Fibroblast of the aortic adventitia (primary cell): ENCODE measurements at places on chromosomes 5 and 9.

DNA sequence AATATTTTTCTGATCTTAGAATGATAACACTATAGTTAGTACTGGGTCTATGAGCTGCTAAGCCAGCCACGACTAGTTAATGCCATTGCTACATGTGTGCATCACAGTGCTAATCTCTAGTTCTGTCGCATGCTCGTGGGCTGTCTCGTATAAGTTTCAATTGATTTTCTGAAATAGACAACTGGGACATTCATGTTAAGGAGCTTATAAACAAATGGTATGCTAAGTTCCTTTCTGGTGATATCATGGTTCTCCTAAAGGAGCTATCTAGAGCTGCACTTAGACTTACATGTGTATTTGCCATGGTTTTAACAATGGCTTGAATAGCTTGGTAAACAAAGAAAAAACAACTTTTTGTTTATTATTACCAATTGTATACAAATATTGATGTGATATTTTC, 46.2 kb downstream of the F2RL2 start:
- DNase-seq = no peak

GRCh38 chr9:134968011-134968822, 50.5 kb upstream of the FCN1 start:
- DNase-seq = no peak

- DNase-seq = no peak
Measured at GRCh38 chr5:169950333-169950732, 30.0 kb downstream of the INSYN2B start.

DNA sequence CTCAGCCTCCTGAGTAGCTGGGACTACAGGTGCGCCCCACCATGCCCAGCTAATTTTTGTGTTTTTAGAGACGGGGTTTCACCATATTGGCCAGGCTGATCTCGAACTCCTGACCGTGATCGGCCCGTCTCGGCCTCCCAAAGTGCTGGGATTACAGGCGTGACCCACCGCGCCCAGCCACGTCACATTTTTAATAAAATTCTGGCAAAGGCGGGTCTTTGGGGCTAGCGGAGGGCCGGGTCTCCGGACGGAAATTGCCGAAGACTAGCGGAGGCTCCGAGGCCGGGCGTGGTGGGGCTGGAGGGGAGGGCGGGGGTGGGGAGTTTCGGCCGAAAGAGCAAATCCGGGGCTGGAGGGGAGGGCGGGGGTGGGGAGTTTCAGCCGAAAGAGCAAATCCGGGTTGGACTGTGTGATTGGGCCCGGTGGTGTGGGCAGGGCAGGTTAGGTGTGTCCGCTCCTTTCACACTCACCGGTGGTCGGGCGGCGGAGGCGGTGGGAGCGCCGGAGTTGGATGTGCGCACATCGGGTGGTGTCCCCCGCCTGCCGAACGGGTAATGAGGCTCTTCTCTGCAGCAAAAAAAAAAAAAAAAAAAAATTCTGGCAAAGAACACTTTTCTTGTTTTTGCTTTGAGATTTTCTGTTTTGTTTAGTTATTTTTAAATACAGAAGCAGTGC, 27.1 kb downstream of the RUFY1 start:
- no peak for DNase-seq

DNA sequence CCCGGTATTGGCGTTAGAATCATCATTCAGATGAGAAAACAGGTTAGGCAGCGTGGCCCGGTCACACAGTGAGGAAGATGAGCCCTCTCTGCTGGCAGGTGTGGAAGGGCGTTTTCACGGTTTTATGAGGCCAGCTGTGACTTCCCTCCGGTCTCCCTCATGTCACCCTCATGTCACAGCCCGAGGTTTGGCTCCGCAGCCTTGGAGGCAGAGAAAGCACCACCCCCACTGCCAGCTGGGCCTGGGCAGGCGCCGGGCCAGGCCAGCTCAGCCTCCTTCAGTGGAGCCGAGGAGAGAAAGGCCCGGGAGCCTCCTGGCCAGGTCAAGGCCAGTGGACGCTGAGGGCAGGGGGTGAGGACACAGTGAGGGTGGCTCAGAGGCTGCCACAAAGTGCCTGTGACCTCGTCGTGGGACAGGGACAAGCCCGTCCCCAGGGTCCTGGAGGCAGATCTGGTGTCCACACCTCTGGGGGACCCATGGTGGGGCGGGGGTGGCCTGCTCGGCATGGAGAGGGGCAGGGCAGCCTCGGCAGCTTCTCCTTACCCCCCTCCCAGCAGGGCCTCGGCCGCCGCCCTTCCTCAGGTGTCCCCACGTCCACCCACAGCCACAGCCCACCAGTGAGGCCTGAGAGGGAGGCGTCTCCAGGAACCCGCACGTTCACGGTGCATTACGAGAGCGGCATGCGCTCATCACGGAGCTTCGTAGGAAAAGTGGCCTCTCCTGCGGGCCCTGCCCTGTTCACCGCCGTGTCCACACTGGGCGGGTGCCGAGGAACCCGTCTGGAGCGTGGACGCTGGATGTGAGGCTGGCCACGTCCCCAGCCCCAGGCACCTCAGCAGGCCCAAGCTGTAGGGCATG, 32.2 kb downstream of the EXD3 start:
- no peak for DNase-seq
